Right cardiac atrium (tissue), 5 donors: ENCODE measurements at places on chromosomes 13 and 19. TPM values are rescaled to one million over a fixed set of nuclear protein-coding genes. Genes with fewer than 3 reads are reported as not detected.

Gene RNF17
- not detected for total RNA-seq

Gene CAPS
- 9.7 TPM for total RNA-seq

Gene CEACAM3
- not detected for total RNA-seq

Gene MBNL2
- total RNA-seq = 89.6 TPM

Gene TSSK6
- total RNA-seq = 0.91 TPM

Gene CCDC70
- not detected for total RNA-seq

Gene DAPK3
- 85.4 TPM for total RNA-seq

Gene RPL28
- total RNA-seq = 656 TPM

Gene MICU2
- 51.5 TPM for total RNA-seq

Gene KLK15
- not detected for total RNA-seq

Gene GTF2F1
- 37.4 TPM for total RNA-seq

Gene APC2
- total RNA-seq = 0.88 TPM

Gene KCNJ14
- 0.21 TPM for total RNA-seq

Gene SCN1B
- 88.1 TPM for total RNA-seq

Gene MAU2
- total RNA-seq = 30.3 TPM

Gene ZSCAN1
- total RNA-seq = 0.54 TPM

Gene NALCN
- total RNA-seq = 14.5 TPM

Gene GPR4
- total RNA-seq = 5.6 TPM

Gene CD37
- total RNA-seq = 8.0 TPM

Gene PRDX2
- 650 TPM for total RNA-seq

Gene ATXN8OS
- total RNA-seq = not detected

Gene PTH2
- not detected for total RNA-seq

Gene ZNF709
- 1.9 TPM for total RNA-seq

Gene PIH1D1
- 43.8 TPM for total RNA-seq

Gene TTYH1
- total RNA-seq = 2.4 TPM

Gene TGDS
- 5.8 TPM for total RNA-seq

Gene LMTK3
- total RNA-seq = 6.7 TPM

Gene TNNI3
- total RNA-seq = 2,994 TPM

Gene RFX1
- total RNA-seq = 15.4 TPM

Gene URAD
- not detected for total RNA-seq
